Activated T-helper 1 cell treated with anti-CD3 and anti-CD28 coated beads, Interleukin-2, amount 50 U/mL, for 16 hours (primary cell): ENCODE measurements at places on chromosomes 16 and 17.

DNA sequence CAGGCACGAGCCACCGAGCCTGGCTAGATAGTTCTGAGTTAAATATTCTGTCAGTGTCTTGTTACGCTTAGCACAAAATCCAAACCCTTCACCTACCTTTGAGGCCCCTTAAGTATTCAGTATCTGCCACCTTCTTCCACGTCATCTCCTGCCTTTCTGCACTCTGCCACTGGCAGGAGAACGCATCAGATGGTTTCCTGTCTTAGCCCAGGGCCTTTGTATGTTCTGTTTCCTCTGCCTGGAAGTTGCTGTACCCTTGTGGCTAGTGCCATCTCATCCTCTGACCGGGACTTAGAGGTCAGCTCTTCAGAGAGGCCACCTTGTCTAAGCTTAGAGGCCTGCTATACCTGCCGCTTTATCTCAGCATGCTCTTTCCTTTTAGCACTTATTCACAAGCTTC lies 67.5 kb upstream of the LGALS9 start:
- no peak for DNase-seq

- DNase-seq, result no peak
Measured at GRCh38 chr17:77210331-77210730, 69.6 kb downstream of the SEC14L1 start.

- DNase-seq, result no peak
Measured at GRCh38 chr16:87412996-87413421, 20.9 kb downstream of the MAP1LC3B start.

GRCh38 chr16:81394966-81395655 lies 49.5 kb upstream of the CMIP start:
- no peak for DNase-seq

- DNase-seq, result peak; percentile 17
Measured at GRCh38 chr16:17470182-17470907, 415 bp downstream of the XYLT1 start.

- no peak for DNase-seq
Measured at GRCh38 chr16:24918641-24919040, 72.9 kb downstream of the SLC5A11 start.

GRCh38 chr17:16398270-16399267 lies 16.8 kb upstream of the TRPV2 start:
- DNase-seq, result no peak

DNA sequence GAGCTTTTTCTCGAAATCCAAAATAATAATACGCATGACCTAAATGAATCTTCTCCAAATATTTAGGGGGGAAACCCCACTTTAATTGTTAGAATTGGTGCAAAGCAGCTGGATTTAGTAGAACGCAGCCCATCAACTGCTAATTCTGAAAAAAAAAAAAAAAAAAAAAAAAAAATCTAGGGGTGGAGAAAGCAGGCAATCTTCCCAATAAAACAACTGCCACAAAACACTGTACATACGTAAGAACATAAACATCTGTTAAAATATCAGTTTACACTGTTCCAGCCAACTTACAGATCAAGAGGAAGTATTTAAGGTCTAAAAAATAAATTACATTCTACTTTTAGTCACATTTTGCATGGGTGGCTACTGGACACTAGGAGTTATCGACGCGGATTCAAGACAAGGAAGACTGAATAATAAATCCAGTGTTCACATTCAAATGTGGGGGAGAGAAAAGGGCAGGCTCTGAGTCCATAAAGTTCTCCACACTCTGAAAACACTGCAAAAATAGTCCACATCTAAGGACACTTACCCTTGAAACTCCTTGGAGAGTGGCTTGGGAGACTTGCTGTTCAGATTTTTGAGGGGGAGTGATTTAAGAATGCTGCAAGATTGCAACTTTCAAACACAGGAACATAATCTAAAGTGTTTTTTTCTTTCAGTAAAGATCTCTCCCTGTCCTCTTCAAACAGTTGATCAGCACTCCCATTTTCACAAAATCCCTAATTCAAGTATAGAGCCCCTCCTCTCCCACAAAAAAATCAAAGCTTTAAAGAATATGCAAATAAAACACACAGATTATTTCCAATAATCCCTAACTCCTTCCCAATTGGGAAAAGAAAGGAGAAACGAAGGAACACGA lies 1.3 kb downstream of the APPBP2 start:
- DNase-seq, result no peak

DNA sequence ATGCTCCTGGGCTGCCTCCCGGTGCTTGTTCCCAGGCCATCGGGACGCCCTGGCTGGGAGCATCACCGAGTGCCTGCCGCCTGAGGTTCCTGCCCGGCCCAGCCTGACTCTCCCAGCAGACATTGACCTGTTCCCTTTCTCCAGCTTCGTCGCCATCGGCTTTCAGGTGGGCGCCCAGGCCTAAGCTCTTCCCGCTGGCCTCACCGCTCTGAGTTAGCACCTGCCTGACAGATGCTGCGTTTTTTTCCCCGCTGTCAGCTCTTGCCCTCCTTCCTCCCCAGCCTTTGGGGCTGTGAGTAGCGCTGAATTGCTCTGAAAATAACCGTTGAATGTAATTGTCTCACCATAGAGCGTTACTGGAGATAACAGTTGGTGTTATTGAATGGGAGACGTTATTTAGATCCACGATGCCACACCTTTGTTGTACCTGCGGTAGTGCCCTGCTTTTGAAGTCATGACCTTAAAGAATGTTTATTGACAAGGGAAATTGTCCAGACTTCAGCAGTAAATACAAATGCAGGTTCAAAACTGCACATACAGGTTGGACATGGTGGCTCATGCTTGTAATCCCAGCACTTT lies 21.3 kb upstream of the SMIM5 start:
- DNase-seq, result no peak

- DNase-seq, result no peak
Measured at GRCh38 chr17:80445007-80445725, 30.2 kb downstream of the ENDOV start.

DNA sequence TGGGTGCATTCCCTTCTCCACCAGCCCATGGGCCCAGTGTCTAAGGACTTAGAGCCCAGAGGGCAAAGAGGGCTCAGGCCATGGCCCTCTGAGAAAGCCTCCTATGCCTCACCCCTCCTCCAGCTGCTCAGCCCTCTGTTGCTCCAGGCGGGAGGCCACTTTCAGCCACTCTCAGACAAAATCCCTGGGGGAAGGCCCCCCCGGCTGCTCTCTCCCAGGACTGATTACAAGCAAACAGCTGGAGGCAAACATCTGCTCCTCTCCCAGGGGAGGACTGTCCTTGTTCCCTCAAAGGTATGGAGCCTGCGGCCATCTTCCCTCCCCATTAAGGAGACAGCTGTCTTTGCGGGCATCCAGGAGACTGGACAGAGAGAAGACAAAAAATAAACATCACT lies 54.9 kb upstream of the DLX4 start:
- DNase-seq, result no peak

DNA sequence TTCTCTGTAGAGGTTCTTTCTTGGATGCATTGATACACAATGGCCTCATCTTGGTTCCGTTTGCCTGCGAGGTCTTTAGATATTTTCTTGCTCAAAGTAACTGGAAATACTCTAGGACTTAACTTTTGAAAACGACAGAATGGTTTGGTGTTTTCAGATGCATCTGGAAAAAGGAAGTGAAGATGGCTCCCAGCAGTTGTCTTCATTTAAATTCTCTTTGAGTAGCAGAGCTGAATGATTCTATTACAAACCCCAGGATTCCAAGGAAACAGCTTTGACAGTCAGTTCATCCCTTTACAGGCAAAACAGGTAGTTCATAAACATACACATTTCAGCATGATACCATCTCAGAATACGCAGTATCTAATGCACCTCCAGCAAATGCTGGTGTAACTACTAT lies 54.8 kb downstream of the PSMD12 start:
- DNase-seq, result no peak

DNA sequence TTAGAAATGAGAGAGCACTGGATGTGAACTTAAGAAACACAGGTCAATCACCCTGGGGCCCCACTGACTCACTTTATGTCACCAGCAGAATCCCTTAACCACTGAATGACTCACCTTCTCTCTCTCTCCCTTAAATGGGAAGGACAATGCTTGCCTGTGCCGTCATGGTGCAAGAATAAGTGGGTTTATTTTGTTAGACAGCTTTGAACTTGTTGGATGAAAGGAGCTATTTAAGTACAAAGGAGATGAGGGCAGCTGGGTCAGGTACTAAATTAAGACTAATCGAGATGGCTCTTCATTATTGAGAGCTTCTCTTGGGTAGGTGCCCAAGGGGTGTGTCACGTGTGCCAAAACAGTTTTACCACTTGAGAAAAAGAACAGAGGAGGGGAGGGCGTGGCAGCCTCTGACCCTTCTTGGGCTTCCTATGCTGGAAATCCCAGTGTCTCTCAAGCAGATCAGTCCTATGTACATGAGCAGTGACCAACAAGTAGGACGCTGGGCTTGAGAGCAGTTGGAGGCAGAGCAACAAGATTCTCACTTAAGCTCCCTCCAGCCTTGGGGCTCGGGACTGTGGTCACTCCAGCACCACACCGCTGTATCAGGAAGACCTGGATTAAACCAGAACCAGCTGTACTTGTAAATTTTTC lies 6.7 kb upstream of the KRT31 start:
- DNase-seq, result no peak

- no peak for DNase-seq
Measured at GRCh38 chr17:2598166-2598565, 4.7 kb downstream of the PAFAH1B1 start.

DNA sequence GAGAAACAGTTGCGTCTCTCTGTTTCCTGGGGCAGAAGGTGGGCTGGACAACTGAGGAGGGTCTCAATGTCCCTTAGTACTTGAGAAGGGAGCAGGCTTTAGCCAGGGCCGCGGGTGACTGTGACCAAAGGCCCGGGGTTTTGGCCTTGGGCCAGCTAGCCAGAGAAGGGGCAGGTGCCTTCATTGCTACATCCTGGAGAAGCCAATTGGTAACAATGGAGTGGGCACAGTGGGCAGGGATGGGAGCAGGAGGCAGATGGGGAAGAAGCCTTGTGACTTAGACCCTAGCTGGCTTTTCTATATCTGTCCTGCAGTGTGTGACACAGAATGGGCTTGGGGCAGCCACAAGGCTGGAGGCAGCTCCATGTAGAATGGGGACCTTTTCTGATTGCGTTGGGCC lies 46.0 kb downstream of the CLEC16A start:
- DNase-seq, result no peak
